ENCODE measurements at places on chromosomes 4 and X.

- no peaks in the 10 kb centered on the region for H3K4me1 ChIP-seq
- no peak overlapping the region for H3K27ac ChIP-seq
- H3K4me3 ChIP-seq: no peak overlapping the region
- H3K27me3 ChIP-seq: no peaks in the 10 kb centered on the region
- DNase-seq: no peak
Observed at GRCh38 chrX:97158269-97158668, 274.6 kb downstream of the RPA4 start.

DNA sequence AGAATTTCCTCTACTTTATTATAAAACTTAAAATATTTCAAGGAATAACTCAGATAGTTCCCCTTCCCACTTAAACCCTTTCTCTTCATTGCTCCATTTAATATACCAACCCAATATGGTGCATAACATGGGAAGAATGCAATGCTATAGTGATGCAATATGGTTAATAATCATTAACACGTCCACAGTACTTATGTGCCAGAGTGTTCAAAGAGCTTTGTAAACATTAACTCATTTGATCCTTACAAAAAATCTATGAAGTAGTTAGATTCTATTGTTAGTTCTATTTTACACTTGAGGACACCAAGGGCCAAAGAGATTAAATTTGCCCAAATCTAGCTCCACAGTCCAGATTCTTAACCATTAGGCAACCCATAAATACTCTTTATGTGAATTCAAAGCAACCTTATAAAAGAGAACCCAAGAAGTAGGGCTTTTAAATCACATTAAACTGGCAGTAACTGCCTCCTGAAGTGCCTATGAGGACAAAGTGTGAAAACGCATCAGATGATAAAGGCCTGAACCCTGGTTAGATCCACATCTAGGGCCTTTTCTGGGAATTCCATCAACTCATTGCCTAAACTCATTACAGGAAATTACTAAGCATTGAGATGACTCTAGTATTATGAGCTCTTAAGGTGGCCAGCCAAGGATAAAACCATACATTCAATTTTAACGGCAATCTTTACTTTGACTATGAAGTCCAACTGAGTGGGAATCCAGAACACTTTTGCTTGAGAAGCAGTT lies 94.3 kb downstream of the AREG start:
- H3K36me3 ChIP-seq: no peaks in the 10 kb centered on the region
- H3K27ac ChIP-seq: no peak overlapping the region
- DNase-seq: no peak
- H3K4me3 ChIP-seq: no peak overlapping the region
- H3K4me1 ChIP-seq: no peaks in the 10 kb centered on the region

DNA sequence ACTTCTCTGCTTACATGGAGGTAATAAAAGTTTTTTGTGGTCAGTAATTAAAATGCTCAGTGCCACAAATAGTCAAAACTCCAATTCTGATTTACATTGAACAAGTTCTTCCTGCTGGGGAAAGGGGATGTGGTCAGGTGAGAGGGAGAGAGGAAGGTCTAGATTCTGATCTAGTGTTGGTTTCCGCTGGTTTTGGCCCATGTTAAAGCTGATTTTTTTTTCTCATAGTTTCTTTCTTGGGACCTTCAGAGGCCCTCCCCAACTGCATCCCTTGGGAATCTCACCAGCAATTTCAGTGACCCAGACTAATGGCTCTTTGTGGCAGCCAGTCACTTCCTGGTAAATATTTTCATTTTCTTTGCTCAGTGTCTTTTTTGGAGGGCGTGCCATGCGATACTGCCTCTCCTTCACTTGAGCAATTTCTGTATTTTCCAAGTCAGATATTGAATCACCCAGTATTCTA lies 332.7 kb downstream of the RAPGEF2 start:
- no peaks in the 10 kb centered on the region for H3K36me3 ChIP-seq
- no peak overlapping the region for H3K27ac ChIP-seq
- no peaks in the 10 kb centered on the region for H3K27me3 ChIP-seq
- no peak for DNase-seq
- 0 out of 2 replicates have a peak, but pooled peaks cover 4% of the 10 kb centered on the region for H3K4me1 ChIP-seq

- no peak for DNase-seq
- no peak overlapping the region for H3K4me3 ChIP-seq
- no peaks in the 10 kb centered on the region for H3K4me1 ChIP-seq
- no peaks in the 10 kb centered on the region for H3K27me3 ChIP-seq
- no peaks in the 10 kb centered on the region for H3K36me3 ChIP-seq
Observed at GRCh38 chrX:25001808-25002660, 13.7 kb downstream of the ARX start.

Data from SJCRH30 (cell line).